Activated naive CD4-positive, alpha-beta T cell (primary cell): ENCODE measurements at places on chromosomes 3 and 15.

GRCh38 chr15:51907136-51907862 lies 64.3 kb downstream of the LEO1 start:
- no peak for DNase-seq

GRCh38 chr3:138317687-138318086 lies 12.0 kb downstream of the NME9 start:
- DNase-seq: no peak

GRCh38 chr15:49832511-49832910 lies 211.7 kb downstream of the DTWD1 start:
- DNase-seq: no peak

DNA sequence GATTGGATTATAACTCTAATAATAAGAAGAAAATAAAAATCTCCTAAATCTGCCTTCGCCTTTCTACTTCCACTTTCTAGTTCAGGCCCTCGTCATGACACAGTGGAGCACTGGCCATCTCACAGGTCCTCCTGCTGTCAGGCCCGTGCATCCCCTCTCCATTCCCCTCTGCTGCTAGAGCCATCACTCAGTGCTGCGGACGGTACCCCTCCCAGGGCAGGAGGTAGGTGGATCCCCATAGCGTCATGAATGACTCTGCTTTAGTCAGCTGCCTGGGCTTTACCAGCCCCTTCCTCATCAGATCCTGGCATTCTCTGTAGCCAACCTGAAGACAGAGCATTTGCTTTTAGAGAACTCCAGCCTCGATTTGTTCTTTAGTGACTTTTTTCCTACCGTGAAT lies 12.0 kb upstream of the PPP1R2 start:
- DNase-seq: no peak

GRCh38 chr15:60536314-60536713 lies 57.4 kb upstream of the ICE2 start:
- DNase-seq: no peak

DNA sequence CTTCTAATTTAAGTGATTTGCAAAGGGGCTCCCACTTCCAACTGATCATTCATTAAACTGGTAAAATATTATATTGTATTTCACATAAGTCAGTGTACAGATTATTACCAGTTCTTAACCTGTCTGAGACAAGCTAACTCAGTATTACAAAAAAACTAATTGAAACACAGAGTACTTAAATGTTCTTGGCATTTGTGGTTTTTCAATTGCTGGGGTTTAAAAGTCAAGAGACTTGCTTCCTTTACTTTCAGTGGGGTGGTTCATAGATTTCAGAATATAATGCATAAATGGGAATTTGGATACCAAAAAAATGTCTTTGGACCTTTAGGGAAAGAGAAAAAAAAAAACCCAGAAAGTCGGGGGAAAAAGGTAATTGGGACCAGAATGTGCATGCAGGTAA lies 85.0 kb downstream of the ATP10A start:
- no peak for DNase-seq

DNA sequence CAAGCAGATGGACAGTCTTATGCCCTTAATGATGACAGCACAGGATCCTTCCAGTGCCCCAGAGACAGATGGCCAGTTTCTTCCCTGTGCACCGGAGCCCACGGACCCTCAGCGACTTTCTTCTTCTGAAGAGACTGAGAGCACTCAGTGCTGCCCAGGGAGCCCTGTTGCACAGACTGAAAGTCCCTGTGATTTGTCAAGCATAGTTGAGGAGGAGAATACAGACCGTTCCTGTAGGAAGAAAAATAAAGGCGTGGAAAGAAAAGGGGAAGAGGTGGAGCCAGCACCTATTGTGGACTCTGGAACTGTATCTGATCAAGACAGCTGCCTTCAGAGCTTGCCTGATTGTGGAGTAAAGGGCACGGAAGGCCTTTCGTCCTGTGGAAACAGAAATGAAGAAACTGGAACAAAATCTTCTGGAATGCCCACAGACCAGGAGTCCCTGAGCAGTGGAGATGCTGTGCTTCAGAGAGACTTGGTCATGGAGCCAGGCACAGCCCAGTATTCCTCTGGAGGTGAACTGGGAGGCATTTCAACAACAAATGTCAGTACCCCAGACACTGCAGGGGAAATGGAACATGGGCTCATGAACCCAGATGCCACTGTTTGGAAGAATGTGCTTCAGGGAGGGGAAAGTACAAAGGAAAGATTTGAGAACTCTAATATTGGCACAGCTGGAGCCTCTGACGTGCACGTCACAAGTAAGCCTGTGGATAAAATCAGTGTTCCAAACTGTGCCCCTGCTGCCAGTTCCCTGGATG lies 198.7 kb downstream of the AKAP13 start:
- DNase-seq: no peak

- no peak for DNase-seq
Observed at GRCh38 chr3:158463556-158463955, 107.4 kb upstream of the MLF1 start.

DNA sequence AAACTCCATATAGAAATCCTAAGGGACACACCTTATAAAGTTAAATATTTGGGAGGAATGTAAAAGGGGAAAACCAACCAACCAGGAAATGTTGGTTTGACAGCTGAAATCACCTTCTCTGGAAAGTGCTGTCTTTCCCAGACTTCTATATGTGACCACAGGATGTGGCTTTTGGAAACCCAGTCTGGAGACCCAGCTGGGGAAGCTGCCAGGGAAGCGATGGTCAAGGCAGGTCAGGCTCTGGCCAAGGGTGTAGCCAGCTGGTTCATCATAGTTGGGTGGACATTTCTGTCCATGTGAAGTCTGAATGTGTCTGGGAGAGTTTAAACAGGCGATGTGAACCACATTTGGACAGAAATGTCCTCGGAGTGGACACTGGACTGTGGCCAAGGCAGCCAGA lies 73.9 kb downstream of the ARNT2 start:
- DNase-seq: no peak

DNA sequence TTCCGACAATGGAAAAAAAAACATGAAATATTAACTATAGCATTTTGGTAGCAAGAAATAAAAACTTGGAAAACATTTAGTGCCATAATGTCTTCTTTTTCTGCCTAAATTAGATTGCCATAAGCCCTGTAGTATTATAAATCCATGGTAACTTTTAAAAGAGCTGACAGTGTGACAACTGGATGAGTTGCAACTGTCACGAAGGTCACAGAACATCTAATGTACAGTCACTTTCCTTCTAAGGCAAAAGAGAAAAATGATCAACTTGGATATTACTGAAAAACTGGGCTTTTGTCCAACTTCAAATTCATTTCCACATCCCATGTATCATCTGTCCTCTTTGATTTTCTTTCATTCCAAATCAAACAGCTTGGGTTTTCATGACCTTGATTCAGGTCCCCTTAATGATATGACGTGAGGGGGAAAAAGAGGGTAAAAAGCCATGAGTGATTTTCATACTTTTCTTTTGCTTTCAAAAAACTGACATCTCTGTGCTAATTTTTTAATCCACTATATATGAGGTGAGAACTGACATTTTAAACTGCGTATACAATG lies 602 bp downstream of the CPB1 start:
- no peak for DNase-seq

DNA sequence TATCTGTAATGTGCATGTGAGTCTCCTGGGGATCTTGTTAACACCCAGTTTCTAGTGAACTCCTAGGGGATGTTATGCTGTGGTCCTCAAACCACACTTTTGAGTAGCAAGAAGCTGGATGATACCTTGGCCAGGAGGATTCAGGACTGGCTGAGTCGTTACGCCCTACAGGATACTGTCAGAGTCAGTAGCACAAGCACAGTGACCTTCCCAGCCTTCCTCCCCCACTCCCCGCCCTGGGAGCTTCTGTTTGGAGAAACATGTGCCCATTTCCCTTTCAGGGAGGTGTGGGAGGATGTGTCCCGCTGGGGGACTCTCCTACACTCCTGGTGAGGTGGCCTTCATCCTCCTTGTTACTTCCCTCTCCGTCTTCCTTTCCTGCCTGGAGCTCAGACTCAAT lies 76.4 kb upstream of the TRPM1 start:
- no peak for DNase-seq
